ENCODE measurements at places on chromosomes 1 and 21.

GRCh38 chr1:147619741-147620140 is 50.6 kb downstream of the ACP6 start:
- DNase-seq, result no peak

DNA sequence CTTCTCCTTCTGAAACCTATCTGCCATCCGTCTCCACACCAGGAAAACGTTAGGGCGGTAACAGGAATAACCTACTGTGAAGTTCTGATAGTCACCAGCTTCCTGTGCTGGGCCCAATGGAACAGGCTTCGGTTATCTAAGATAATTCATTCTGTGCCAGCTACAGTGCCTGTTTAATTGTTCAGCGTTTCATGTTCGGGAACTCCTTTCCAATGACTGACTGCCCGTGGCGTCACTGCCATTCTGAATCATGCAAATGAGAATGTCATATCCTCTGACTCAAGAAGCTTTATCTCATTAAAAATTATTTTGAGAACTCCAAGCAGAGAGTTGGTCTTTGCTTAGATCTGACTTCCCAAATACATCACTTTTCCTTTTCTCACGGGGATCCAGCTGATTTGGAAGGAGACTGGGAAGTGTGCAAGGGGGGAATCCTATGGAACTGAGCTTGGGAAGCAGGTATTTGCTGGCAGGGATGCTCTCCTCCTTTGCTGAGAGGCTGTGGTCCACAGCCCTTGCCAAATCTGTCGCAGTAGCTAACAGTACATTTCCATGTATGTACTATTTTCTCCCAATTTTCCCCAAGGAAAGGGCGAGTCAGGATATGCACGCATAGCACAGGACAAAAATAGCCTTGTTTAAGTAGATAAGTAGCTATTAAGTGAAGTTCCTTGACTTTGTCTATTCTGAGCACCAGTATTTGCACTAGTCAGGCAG is 358.7 kb downstream of the LTN1 start:
- DNase-seq, result peak; percentile 90

DNA sequence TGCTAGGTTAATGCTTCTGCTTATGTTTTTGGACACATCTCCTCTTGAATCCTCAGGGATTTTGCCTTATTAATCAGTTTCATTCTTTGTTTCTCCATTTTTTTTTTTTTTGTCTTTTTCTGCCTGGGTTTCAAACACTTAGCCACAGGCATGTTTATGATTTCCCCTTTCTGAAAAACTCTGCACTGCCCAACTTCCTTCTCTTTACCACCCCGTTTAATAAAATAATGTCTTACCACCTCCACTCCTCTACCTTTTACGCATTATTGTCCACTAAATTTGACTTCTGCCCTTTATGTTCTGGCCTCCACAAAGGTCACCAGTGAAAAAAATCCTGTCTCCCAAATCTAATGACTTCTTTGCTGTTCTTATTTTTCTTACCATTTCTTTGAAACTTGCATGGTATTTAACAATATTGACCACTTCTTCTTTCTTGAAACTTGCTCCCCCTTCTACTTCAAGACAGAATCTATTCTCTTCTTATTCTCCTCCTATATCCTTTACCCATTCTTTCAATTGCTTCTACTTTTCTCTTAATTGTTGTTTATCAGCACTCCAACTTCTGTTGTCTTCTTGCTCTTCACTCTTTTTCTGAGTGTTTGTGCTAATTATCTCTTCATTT is 150.3 kb downstream of the TNFSF18 start:
- no peak for DNase-seq

DNA sequence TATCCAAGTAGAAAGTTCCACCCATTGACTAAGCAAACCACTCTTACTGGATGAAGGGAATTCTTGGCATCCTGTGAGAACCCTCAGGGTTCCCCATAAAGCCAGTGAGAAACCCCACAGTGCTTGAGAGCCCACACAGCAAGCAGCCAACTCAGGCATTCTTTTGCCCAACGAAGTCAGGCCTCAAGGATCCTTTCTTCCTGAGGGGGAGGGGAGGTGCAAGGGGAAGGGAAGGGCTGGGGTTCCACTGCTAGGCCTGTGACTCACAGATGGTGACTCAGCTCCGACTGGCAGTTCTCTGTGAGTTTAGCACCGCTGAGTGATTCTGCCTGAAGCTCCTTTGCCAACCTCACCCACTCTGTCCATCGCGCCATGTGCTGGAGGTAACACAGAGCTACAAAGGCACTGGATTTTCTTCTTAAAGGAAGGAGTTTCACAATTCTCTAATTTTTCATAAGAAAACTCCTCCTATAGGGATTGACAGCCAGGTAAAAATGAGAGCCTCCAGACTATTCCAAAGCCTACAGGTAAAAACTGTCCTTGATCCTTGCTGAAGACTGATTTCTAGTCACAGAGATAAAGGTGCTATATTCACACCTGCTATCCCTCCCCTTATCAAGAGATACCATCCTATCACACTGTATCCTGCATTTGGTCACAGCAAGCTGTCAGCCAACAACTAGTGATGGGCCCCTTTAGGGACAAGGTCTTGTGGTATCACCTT is 4.8 kb downstream of the ENO1 start:
- peak; percentile 85 for DNase-seq

DNA sequence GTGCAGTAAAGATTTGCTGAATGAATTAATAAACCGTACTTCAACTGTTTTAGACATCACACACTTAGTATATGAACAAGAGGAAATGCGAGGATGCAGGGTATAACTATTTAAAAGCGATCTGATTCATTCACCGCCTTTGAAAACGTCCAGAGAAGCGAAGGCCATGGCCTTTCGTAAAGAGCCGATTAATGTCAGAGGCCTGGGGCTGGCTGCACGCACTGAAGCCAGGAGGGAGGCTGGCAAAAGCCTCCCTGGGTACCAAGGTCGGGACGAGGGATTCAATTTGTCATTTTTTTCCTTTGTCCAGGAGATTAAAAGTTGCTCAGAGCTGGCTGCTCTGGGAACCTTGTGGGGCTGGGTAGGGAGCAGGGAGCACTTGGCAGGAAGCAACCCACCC is 307.4 kb downstream of the NPHP4 start:
- no peak for DNase-seq
